Fibroblast of skin of scalp (primary cell): ENCODE measurements at places on chromosomes 16 and 17.

GRCh38 chr17:66678827-66679226 lies 156.1 kb upstream of the CACNG5 start:
- no peak for DNase-seq

DNA sequence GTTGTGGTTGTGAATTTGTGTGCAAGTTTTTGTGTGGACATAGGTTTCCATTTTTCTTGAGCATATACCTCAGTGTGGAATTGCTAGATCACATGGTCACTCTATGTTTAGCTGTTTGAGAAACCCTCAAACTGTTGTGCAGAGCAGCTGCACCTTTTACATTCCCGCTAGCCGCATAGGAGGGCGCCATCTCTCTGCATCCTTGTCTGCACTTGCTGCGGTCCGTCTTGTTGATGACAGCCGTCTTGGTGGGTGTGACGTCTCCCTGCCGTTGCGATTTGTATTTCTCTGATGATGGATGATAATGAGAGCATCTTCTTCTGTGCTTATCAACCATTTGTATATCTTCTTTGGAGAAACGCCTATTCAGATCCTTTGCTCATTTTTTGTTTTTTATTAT lies 25.1 kb upstream of the IL17C start:
- DNase-seq: no peak

GRCh38 chr17:38564869-38565268 lies 40.9 kb downstream of the SRCIN1 start:
- DNase-seq: no peak

DNA sequence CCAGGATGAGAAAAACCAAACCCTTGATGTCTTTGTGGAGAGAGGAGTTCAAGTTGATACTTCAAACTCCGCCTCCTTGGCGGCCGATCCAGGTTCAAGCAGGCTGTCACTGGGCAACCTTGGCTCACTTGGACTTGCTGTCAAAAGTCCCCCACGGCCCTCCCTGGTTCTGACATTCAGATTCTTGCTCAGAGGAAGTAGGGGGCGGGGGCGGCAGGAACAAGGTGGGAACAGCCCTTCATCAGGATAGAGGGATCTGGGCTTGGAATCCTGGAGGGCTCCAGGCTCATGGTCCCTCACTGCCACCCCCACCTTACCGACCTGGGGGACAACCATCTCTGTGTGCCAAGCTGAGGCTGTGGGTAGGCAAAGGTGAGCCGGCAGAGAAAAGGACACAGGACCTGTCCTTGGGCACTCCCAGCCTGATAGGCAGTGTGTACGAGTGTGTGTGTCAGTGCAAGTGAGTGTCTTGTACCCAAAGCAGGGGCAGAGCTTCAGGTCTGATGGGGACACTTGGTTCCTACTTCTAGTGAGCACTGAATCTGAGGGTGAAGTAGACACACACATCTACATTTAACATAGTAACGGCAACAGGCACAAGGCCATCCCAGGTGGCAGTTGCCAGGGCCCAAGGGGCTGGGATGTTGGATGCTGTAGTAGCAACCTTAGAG lies 6.6 kb upstream of the TSPOAP1 start:
- DNase-seq: no peak

DNA sequence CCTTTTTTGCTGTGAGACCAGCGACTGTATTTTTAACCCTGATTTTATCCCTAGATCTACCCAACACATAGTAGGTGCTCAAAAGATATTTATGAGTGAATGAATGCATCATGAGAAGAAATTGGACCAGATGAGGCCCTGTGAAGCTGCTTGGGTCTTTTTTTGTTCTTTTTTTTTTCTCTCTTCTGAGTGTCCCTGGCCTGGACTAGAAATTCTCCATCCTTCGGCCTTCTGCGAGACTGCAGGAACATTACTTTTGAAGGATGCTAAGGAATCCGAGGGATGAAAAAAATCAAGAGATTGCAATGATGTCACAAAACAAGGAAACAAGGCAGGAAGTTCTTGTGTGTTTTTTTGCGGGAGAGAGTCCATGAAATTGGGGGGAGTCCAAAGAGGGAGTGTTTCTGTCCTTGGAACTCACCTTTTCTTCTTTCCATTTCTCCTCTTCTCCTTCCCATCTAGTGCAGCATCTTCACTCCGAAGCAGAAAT lies 560 bp upstream of the RUSF1 start:
- DNase-seq: peak; percentile 59

DNA sequence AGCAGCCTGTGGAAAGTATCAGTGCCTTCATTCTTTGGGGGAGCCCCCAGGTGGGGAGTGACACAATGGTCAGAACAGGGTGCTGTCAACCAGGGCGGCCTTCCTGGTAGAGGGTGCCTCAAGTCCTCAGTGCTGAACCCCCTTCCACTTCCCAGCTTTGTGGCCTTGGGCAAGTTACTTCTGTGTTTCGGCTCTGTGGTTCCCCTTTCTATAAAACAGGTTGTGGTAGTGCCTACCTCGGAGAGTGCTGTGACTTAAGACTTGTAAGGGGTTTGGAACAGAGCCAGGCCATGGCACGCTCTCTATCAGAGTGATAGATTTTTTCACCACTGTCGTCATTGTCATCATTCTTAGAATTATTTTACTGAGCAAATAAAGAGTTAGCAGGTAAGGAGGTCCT lies 141.1 kb downstream of the CCDC182 start:
- no peak for DNase-seq

DNA sequence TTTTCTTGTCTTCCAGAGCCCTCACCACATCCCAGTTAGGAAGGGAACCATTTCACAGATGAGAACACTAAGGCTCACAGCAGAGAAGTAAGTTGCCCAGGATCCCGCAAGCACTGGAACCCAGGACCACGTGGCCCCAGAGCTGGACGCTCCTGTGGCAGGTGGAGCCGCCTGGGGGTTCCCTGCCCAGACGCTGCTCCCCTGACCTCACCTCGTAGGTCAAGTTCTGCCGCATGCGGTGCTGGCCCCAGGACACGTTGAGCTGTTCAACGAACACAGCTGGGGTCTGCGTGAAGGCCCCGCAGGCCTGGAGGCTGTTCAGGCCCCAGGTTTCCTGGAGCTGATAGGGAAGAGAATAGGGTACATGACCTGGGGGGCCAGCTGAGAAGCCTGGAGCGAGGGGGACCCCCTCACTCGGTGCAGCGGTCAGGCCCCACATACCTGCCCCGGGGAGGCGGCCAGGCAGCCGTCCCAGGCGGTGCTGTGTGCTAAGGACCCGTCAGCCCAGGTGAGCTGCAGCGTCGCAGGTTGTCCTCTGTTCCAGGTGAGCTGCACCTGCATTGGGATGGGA lies 54.1 kb downstream of the RMI2 start:
- no peak for DNase-seq

GRCh38 chr16:88747588-88748301 lies 37.3 kb downstream of the PIEZO1 start:
- DNase-seq: peak; percentile 29

DNA sequence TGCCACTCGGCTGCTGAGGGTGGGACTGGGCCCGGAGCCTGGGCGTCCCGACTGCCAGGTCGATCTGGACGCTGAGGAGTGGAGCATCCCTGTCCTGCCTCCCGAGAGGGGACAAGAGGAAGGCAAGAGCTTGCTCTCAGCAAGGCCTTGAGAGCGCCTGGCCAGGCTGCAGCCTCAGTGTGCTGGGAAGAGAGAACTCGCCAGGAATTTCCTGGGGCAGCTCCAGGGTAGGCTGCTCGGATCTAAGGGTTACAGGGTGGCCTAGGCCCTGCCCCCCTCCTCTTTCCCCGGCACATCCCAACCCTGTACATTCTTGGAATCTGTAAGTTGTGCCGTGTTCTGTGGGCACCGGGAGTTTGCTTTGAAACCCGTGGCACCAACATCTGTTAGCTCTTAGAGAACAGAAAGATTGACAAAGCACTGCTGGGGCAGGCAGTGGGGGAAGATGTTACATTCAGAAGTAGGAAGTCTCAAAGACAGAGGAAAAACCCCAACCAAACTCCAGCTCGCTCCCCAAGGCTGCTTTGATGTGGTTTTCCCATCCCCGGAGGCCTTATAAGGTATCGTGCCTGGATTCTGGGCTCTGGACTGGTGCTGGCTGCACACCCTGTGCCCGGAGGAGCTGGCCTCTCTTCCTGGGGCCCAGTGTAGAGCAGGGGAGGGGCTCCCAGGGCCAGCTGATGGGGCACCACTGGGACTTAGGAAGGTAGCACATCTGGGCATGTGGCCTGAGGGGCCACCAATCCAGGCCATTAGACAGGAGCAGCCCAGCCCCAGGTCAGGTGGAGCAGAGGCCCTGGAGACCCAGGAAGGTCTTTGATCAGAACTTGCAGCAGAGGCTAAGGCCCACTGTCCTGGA lies 55.2 kb downstream of the NKD1 start:
- DNase-seq: peak; percentile 87

- no peak for DNase-seq
These were observed 88.9 kb downstream of the SDK2 start for GRCh38 chr17:73555199-73555960.

DNA sequence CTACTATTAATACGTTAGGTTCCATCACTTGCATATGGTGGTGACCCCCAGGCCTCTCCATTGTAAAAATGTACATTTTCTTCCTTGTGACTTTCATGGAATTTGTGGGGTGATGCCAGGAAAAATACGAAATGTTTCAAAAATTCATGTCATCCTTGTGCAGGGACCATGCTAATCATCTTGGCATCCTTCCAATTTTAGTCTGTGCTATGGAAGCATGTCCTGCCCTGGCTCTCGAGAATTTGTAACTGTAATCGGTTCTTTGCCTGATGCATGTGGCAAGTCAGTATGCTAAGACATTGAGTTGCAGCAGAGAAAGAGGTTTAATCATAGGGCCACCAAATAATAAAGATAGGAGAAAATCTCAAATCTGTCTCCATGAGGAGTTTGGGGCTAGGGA lies 14.3 kb upstream of the GINS3 start:
- DNase-seq: peak; percentile 21

- peak; percentile 96 for DNase-seq
These were observed 12.0 kb downstream of the PGS1 start for GRCh38 chr17:78390241-78391050.

DNA sequence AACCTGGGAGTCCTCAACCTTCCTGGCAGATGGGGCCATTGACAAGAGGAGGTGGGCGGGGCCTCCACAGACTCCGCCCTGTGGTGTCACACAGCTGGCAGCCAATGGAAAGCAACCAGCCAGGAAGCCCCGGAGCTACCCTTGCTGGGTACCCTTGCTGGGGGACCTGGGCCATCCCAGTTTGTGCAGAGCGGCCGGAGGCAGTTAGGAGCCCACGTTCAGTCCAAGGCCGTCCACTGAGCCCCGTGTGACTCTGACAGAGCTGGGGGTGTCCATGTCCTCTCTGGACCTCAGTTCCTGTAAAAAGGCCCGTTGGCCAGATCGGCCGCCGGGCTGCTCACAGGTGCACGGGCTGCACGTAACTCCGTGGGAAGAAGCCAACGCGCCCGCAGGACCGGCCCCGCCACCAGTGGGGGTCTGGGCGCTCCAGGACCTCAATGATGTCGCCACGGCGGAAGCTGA lies 17.1 kb upstream of the FAM83G start:
- DNase-seq: no peak

- DNase-seq: no peak
These were observed 6.6 kb downstream of the VASN start for GRCh38 chr16:4378161-4378666.

GRCh38 chr17:61766520-61766919 lies 96.8 kb downstream of the BRIP1 start:
- peak; percentile 84 for DNase-seq

GRCh38 chr17:77535435-77535834 lies 394.7 kb downstream of the SEC14L1 start:
- DNase-seq: no peak

DNA sequence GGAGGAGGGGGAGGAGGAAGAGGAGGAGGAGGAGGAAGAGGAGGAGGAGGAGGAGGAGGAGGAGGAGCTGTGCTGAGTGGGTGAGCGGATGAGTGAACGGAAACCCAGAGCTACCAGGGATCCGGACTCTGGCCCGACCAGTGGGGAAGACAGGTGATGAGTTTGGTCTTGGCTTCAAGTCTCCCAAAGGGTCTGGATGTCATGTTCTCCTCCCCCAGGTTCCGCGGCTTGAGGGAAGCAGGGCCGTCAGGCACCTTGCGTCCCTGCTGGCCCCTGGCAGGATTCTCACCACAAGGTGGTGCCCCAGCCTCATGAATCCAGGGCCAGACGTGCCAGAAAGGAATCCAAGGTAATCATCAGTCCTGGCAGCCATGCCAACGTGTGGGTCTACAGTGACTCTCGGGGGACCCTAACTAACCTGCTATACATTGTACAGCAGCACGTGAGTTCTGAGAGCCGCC lies 13.5 kb upstream of the ABAT start:
- peak; percentile 59 for DNase-seq

DNA sequence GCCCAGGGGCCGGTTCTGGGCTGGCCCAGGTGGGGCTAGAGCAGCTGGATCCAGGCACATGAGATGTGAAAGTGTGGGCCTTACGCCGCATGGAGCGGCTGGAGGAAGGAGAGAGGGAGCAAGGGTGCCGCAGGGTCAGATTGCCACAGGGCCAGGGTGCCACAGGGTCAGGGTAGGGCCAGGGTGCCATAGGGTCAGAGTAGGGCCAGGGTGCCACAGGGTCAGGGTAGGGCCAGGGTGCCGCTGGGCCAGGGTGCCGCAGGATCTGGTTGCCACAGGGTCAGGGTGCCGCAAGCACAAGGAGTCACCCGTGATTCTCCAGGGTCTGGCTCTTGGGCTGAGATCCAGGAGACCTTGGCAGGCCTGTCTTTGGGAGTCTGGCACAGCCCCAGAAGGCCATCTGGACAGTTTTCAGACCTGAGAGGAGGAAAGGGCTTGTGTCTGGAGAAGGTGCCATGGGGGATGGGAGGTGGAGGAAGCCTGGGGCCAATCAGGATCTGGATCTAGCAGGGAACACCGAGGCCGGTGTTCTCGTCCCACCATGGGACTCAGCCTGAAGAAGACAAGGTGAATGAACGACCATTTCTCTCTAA lies 13.1 kb upstream of the LASP1NB start:
- no peak for DNase-seq

- DNase-seq: peak; percentile 84
These were observed at the start of gene OR1F1 for GRCh38 chr16:3187798-3188674. Gene OR1F1 (plus strand): TSS chr16:3188204.

GRCh38 chr16:10039220-10040096 lies 142.8 kb downstream of the GRIN2A start:
- peak; percentile 18 for DNase-seq

DNA sequence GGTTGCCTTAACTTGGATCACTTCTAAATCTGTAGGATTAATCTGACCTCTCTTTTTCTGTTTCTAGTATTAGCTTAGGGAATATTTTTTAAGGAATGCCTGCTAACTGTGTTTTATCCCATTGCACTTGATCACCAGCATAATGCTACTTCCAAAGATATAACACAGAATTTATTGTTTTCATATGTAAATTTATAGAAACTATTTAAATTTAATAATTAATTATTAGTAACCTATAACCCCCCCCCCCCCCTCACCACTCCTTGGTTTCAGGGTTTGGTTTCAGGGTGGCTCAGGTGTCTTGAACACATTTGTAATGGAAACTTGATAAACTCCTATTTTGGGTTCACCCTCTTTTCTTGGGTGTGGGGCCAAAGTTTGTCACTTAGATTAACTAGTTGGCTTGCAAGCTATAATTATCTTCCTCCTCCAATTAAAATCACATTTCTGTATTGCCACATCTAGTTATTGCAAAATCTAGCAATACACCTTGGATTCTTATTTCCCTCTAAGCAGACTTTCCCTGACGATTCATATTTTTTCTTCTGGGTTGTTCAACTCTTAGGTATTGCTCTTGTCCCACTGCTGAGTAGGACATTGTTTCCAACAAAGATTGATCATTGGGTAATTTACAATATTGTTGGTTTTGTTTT lies 18.3 kb downstream of the KRT12 start:
- no peak for DNase-seq
